ENCODE measurements at places on chromosomes 3 and 15.

DNA sequence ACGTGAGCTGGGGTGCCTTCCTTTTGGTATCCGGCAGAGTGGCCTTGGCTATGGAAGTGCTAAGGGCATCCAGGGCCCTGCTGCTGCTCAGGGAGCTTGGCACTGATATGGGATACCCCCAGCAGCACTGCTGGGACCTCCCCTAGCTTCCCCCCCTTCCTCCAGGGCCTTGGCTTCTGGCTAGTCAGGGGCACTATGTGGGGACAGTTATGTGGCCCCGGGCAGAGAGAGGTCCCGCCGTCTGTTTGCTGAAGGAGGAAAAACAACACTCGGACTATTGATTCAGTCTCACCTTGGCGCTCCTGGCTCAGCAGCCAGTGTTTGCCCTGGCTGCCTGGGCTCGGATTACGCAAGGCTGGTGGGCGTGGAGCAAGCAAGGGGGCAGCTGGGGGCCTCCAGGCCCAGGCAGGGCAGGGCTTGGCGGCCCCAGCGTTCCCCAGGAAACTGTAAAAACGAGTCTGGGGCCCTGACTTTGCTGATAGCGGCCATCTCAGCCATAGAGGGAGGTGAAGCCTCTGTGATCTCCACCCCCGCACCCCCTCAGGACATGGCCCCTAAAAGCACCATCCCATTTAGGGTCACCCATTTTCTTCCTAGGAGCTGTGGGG is 5.7 kb downstream of the FURIN start:
- DNase-seq: peak; percentile 67

DNA sequence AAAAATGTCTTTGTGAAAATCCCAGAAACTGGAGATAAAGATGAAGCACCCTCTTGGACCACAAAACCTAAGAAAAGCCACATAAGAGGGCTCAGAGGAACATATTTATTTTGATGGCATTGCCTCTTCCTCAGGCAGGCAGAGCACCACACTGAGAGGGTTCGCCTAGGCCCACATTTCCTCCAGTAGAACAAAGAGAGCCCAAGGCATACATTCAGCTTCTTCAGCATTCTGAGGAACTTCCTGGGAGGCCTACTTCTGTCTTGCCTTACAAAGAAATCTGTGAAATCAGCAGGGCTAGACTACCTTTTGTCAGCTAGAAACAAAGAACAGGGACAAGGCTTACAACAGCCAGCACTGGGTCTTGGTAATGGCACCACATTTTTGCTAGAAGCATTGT is 1325.3 kb downstream of the SI start:
- DNase-seq: no peak

DNA sequence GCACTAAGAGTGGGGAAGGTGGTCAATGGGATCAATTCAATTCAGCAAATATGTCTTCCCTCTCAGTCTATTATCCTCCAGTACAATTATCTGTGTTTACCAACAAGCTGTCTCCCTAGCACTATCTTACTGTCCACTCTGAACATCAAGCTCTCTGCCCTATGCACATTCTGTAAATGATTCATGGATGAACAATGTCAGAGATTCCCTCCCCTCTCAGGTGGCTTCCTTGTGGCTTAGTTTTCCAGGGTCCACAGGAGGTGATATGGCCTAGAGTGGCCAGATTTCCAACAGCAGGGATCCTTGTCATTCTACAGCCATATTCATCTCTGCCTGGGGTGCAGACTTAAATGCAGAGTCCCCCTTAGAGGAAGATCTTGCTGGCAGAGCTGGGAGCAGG is 225.1 kb downstream of the UACA start:
- DNase-seq: no peak

GRCh38 chr3:47961815-47962606 is 54.2 kb downstream of the MAP4 start:
- DNase-seq: no peak

- DNase-seq: no peak
Measured at GRCh38 chr3:76551739-76552138, 488.2 kb upstream of the ROBO2 start.

DNA sequence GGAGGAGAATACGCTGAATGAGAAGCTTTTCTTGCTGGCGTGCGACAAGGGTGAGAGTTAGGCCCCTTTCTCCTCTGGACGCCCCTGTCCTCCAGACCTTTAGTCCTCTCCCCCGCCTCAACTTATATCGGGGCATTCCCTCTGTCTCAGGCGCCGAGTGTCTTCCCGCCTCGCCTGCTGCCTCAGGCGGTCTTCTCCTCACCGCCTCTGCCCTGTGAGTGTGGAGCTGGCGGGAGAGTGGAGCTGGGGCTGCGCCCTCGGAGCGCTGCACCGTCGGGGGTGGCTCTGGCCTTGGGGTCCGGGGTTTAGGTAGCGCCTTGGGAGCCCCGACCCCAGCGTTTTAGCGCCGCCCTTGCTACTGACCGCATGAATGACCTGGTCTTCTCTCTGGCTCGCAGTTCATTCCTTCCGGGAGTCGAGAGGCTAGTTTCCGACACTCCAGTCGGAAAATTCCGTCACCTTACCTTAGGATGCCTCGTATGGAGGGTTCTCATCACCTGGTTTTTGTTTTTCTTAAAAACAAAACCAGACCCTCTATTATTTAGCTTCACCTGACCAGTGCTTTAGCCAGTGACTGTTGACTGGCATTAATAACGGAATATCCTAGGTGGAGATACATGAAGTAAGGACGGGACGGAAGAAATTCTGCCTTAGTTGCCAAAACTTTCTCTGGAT is 985 bp downstream of the TRPC1 start:
- peak; percentile 66 for DNase-seq

All from left hindlimb (tissue), 1 donor.